ENCODE measurements at places on chromosomes 16 and 17.

DNA sequence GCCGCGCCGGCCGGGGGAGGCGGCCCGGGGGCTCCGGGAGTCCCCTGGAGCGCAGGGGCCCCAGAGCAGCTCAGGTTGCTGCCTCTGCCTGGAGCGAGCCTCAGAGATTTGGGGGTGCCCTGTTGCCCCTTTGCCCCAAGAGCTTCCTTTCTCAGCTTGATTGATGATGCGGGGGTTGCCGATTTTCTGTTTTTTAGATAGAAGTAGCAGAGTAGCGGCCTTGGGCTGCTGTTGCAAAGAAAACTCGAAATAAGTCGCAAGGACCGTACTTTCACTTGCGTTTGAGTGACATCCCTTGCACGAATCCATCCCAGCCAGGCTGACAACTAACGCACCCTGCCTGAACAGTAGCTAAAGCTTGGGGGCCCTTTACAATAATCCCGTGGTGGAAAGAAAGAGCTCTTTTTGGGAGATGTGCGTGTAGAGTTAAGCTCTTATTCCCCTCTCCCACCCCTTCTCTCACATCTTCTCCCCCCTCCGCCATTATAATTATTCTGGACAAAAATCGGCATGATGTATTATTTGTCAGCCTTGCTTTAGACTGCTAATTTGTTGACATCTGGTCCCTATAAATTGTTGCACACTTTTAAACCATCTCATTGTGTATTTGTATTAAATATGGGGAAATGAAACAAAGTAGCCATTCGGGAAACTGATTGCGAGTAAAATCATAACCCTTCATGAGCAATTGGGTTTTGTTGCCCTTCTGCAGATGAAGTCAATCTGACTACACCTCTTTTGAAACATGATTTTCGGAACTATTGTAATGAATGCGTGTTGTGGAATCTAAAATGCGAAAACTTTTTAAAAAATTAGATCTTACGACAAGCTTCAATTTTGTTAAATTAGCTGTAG, 873 bp downstream of the USP10 start:
- no peak for DNase-seq

- no peak for DNase-seq
These were observed 19.2 kb downstream of the DCUN1D3 start for GRCh38 chr16:20880867-20881502.

DNA sequence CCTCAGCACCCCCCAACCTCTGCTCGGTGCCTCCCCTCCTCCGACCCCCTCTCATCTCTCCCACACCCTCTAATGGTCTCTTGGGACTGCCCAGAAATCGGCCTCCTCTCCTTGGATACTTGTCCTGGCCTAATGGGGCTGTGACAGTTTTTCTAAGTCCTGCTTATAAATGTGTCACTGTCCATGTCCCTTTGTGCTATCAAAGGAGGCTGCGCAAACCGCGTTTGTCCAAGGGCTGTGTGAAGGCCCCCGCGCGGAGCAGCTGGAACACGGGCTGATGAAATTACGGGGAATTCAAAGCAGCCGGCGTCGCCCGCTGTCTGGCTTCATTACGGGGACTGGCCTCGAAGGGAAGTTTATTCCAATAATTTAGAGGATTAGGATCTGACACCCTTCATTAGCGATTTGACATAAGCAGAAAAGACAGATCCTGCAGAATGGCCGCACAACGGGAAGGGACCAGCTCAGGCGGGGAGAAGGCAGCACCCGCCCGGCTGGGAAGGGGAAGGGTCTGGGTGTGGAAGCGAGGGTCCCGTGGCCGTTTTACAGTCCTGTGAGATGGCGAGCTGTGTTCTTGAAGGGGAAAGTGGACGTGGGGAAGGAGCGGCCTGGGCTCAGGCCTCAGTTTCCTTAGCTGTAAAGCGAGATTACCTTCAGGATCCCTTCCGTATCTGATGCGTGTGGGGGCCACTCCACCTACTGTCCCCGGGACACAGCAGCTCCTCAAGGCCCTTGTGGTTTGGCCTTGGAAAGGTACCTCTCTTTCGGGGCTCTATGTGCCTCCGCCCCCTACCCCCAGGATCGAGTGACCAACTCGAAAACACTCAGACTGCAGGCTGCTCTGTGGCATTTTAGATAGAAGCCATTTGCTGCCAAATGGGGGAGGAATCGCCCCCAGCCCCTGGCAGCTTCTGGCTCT, 1.6 kb upstream of the WFIKKN2 start:
- DNase-seq: no peak

DNA sequence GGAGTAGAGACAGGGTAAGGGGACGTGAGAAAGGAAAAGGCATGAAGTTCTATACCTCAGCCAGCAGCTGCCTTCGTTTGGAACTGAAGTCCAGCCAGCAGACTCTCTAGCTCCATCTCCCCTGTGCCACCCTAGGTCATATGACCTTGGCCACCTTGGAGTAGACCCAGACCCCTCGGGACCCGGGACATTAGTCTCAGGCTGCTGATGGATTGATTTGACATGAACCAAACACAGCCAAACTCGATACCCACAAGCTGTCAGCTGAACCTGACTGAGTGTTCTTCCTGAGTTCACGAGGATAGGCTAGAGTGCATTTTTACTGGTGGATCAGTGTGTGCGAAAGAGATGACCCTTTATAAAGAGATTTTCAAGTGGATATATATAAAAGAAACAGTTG, 68.5 kb downstream of the YPEL2 start:
- DNase-seq: no peak

GRCh38 chr16:8109510-8110369, 480.6 kb downstream of the TMEM114 start:
- no peak for DNase-seq

- DNase-seq: no peak
These were observed 144.6 kb upstream of the IRX6 start for GRCh38 chr16:55179411-55179810.

GRCh38 chr16:54204756-54205155, 81.8 kb downstream of the IRX3 start:
- no peak for DNase-seq

GRCh38 chr17:40058186-40058784, 4.1 kb upstream of the MED24 start:
- no peak for DNase-seq

GRCh38 chr17:5585836-5586521, 1.7 kb upstream of the NLRP1 start:
- peak; percentile 5 for DNase-seq

DNA sequence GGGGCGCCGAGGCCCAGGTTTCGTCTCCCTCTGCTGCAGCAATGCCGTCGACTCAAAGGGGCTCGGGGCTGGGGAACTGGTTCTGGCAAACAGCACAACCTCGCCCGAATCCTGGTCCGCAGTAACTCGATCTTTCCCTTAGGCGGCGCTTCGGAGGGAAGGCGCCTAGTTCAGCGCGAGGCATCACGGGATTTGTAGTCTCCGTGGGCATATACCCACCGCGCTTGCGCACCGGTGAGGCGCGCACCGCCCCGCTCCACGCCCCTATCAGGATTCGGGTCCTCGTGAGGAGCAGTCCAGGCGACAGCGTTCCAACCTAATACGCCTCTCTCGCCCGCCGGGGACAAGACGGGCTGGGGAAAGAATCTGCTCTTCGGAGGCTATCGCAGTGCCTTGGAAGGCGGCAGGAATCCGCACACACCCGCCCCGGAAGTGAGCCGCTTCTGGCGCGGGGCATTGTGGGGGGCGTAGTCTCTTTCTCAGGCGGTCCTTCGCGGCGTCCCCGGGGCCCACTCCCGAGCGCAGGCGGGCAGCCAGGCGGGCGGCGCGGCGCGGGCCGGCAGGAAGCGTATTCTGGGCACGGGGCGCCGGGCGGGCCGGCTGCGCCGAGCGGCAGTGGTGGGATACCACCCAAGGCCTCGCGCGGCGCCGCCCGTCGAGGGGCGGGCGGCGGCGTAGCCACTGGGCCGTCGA, at the start of gene THAP11:
Gene THAP11, plus strand, starts transcription at position 505 of the 693 bp plus-strand sequence. CDS start 235 bp downstream, outside the sequence.
- DNase-seq: peak; percentile 90

GRCh38 chr16:23827057-23827456, 8.7 kb upstream of the PRKCB start:
- no peak for DNase-seq

GRCh38 chr17:41992576-41992975, 24.7 kb downstream of the DNAJC7 start:
- no peak for DNase-seq

All from HEK293T (cell line).